Natural killer cell (primary cell): ENCODE measurements at places on chromosomes 11 and 22. TPM values are rescaled to one million over a fixed set of nuclear protein-coding genes. Genes with fewer than 3 reads are reported as not detected.
A peak's percentile ranks its signal among the peaks of the same experiment; 100 is the strongest.

DNA sequence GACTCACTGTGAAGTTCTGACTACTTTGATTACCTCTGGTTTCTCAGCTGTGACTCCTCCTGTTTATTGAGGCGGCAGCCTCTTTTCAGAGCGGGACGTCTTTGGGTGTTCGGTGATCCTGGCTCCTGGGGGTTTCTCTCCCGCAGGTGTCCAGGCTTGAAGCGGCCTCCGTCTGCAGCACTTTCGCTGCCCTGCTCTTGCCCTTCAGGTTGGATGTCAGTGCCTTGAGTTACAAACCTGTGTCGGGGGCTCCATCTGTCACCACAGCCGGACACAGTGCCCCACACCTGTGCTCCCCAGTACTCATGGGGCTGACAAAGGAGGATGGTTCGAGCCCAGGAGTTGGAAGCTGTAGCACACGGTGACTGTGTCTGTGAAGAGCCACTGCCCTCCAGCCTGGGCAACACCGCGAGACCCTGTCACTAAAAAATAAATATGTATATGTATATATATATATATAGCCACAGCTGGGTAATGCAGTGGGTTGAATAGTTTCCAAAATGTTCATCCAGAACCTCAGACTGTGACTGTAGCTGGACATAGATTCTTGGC is 104.1 kb downstream of the BRD1 start:
- H3K36me3 ChIP-seq: no peaks in the 10 kb centered on the region
- no peak overlapping the region for H3K27ac ChIP-seq
- peaks cover 22% of the 10 kb centered on the region for H3K27me3 ChIP-seq
- H3K4me3 ChIP-seq: no peak overlapping the region
- H3K4me1 ChIP-seq: peaks cover 17% of the 10 kb centered on the region
- no peak for DNase-seq

MOGAT2 gene
- not detected for total RNA-seq

DNA sequence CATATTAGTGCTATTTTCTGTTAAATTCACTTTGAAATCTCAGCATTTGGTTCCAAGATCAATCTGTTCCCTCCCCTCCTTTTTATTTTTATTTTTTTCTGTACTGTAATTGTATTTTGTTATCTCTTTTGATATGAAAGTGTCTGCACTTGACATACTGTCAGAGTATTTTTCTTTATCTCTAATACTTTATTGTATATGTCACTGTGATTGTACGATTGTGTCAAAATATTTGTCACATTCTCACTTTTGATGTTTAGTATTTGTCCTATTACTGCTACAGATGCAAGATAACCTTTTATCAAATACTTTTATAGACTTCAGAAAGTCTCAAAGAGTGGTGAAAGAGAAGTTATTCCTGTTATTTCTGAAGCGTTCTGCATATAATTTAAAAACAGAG is 323.5 kb downstream of the JRKL start:
- H3K27ac ChIP-seq: no peak overlapping the region
- H3K4me1 ChIP-seq: no peaks in the 10 kb centered on the region
- H3K27me3 ChIP-seq: no peaks in the 10 kb centered on the region
- H3K36me3 ChIP-seq: no peaks in the 10 kb centered on the region
- H3K4me3 ChIP-seq: no peak overlapping the region
- DNase-seq: no peak

DNA sequence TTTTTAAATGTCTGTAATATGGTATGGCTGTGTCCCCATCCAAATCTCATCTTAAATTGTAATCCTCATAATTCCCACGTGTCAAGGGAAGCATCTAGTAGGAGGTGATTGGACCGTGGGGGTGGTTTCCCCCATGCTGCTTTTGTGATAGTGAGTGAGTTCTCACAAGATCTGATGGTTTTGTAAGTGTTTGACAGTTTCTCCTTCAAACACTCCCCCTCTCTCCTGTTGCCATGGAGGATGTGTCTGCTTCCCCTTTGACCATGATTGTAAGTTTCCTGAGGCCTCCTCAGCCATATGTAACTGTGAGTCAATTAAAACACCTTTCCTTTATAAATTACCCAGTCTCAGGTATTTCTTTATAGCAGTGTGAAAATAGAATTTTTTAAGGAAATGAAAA is 31.1 kb upstream of the CD44 start:
- peaks cover 36% of the 10 kb centered on the region for H3K4me1 ChIP-seq
- H3K4me3 ChIP-seq: no peak overlapping the region
- H3K36me3 ChIP-seq: no peaks in the 10 kb centered on the region
- no peak overlapping the region for H3K27ac ChIP-seq
- no peaks in the 10 kb centered on the region for H3K27me3 ChIP-seq

FIBP gene
- 36.5 TPM for total RNA-seq

DNA sequence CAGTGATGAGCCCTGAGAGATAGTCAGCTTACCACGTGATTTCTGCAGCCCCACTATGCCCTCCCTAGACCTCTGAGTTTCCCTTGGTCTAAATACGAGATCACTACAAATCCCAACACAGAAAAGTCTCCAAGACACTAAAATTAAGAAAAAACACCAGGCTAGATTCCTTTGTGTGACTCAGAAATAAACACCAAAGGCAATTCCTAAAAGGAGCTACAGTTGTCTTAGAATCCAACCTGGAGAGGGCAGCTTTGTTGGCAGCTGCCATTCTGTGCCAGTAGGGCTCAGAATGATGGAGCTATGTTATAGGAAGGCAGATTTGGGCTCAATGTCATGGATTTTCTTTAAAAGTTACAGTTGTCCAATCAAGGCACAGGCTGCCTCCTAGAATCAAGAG is 37.1 kb upstream of the HMGXB4 start:
- no peaks in the 10 kb centered on the region for H3K36me3 ChIP-seq
- H3K4me1 ChIP-seq: no peaks in the 10 kb centered on the region
- DNase-seq: no peak
- no peak overlapping the region for H3K4me3 ChIP-seq
- no peak overlapping the region for H3K27ac ChIP-seq
- no peaks in the 10 kb centered on the region for H3K27me3 ChIP-seq

NRIP3 gene
- total RNA-seq: 2.3 TPM

DNA sequence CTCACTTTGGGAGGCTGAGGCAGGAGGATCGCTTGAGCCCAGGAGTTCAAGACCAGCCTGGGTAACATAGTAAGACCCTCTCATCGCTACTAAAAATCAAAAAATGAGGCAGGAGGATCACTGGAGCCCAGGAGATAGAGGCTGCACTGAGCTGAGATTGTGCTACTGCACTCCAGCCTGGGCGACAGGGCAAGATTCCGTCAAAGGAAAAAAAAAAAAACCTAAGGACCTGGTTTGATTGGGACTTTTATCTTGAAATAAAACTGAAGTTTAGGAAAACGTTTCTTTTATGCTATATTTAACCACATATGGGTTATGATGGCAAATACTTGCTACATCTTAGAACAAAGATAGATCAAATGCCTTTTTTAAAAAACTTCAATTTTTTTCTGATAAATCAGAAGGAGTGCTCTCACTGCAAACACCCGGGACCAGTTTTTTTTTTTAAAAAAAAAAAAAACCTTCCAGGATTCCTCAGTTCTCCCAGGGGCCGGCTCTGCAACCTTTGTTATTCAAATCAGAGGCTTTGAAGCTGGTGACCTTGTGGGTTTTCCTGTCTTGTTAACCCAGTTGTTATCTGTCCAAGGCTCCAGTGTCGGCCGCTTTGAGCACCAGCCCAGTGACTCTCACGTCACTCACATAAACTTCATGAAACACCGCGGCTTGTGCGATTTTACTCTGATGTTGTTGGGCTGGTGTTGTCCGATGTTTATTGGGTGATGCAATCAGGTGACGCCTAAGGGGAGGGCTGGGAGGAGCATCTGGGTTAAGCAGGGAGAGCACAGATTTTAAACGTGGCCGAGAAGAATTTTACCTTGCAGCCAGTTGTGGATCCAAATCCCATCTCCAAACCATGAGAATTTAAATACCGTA is 24.7 kb upstream of the SLC22A12 start:
- no peak overlapping the region for H3K27ac ChIP-seq
- H3K27me3 ChIP-seq: no peaks in the 10 kb centered on the region
- peak; percentile 55 for DNase-seq
- H3K4me3 ChIP-seq: no peak overlapping the region
- no peaks in the 10 kb centered on the region for H3K4me1 ChIP-seq

TRIM51 gene
- total RNA-seq: 8.5 TPM

WEE1 gene
- total RNA-seq: 19.0 TPM

GRCh38 chr22:48600681-48601080 is 1227.0 kb downstream of the BRD1 start:
- no peaks in the 10 kb centered on the region for H3K4me1 ChIP-seq
- H3K36me3 ChIP-seq: no peaks in the 10 kb centered on the region
- no peak overlapping the region for H3K4me3 ChIP-seq
- DNase-seq: no peak

DNA sequence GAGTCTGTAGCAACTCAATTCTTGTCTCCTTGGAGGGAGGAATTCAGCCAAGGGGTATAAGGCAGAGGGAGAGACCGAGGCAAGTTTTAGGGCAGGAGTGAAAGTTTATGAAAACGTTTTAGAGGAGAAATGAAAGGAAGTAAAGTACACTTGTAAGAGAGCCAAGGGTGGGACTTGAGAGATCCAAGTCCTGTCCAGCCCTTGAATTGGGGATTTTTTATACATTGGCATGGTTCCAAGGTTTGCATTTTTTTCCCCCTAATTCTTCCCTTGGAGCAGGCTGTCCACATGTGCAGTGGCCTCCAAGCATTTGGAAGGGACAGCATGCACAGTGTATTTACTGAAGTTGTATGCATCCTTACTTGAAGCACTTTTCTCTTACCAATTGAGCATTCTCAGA is 192.1 kb downstream of the LUZP2 start:
- H3K4me1 ChIP-seq: no peaks in the 10 kb centered on the region
- no peak for DNase-seq
- no peak overlapping the region for H3K4me3 ChIP-seq
- no peaks in the 10 kb centered on the region for H3K27me3 ChIP-seq
- no peaks in the 10 kb centered on the region for H3K36me3 ChIP-seq

ENTHD1 gene
- total RNA-seq: not detected

KCTD14 gene
- 0.32 TPM for total RNA-seq

MRGPRF gene
- not detected for total RNA-seq

- peak overlapping the region; percentile 46 for H3K4me3 ChIP-seq
- no peak overlapping the region for H3K27ac ChIP-seq
- no peaks in the 10 kb centered on the region for H3K36me3 ChIP-seq
Observed at GRCh38 chr22:29306835-29307595, 565 bp downstream of the GAS2L1 start.

- peaks cover 13% of the 10 kb centered on the region for H3K36me3 ChIP-seq
- no peak overlapping the region for H3K4me3 ChIP-seq
- no peak overlapping the region for H3K27ac ChIP-seq
- H3K27me3 ChIP-seq: no peaks in the 10 kb centered on the region
- DNase-seq: no peak
Observed at GRCh38 chr22:38213319-38213989, 11.7 kb downstream of the MAFF start.

- H3K27me3 ChIP-seq: no peaks in the 10 kb centered on the region
- H3K36me3 ChIP-seq: no peaks in the 10 kb centered on the region
- H3K4me1 ChIP-seq: peaks cover 21% of the 10 kb centered on the region
- no peak overlapping the region for H3K4me3 ChIP-seq
- H3K27ac ChIP-seq: no peak overlapping the region
Observed at GRCh38 chr11:35009944-35010342, 93.5 kb downstream of the PDHX start.

- DNase-seq: no peak
- no peak overlapping the region for H3K27ac ChIP-seq
- no peaks in the 10 kb centered on the region for H3K27me3 ChIP-seq
- peaks cover 24% of the 10 kb centered on the region for H3K4me1 ChIP-seq
- no peaks in the 10 kb centered on the region for H3K36me3 ChIP-seq
- no peak overlapping the region for H3K4me3 ChIP-seq
Observed at GRCh38 chr22:29166180-29166579, 39.5 kb upstream of the EMID1 start.

TXN2 gene
- 45.4 TPM for total RNA-seq

DNA sequence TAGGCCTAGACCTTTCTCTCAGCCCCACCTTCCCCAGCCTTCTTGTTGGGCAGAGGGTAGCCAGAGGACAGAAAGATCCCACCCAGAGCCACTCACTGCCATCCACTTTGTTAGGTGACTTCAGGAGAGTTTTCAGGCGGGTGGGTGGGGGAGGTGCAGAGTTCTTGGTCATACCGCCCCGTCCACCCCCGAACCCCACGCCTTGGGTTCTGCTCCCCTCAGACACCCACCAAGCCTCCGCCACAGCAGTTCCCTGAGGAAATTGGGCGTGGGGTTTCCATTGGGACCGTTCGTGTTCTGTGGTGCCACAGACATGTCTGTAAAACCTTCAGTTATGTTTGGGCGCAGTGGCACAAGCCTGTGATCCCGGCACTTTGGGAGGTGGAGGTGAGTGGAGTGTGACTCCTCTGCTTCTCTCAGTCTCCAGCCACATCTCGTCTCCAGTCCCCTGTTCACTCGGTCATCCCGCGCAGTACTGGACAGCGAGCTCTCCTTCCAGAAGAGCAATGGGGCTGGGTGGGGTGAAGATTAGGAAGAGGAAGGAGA is 1.5 kb downstream of the MIF start:
- H3K27me3 ChIP-seq: no peaks in the 10 kb centered on the region
- no peak overlapping the region for H3K27ac ChIP-seq
- H3K4me1 ChIP-seq: peaks cover 23% of the 10 kb centered on the region
- peak overlapping the region; percentile 88 for H3K4me3 ChIP-seq
- peaks cover 12% of the 10 kb centered on the region for H3K36me3 ChIP-seq
- no peak for DNase-seq

GRCh38 chr11:35488117-35488516 is 37.3 kb downstream of the PAMR1 start:
- peaks cover 3% of the 10 kb centered on the region for H3K27me3 ChIP-seq
- H3K27ac ChIP-seq: no peak overlapping the region

UCP2 gene
- 562 TPM for total RNA-seq

OR4D5 gene
- not detected for total RNA-seq

- H3K27me3 ChIP-seq: no peaks in the 10 kb centered on the region
- DNase-seq: no peak
- H3K4me1 ChIP-seq: no peaks in the 10 kb centered on the region
- no peak overlapping the region for H3K27ac ChIP-seq
- H3K36me3 ChIP-seq: no peaks in the 10 kb centered on the region
Observed at GRCh38 chr11:44831605-44832394, 105.0 kb downstream of the TSPAN18 start.

GRCh38 chr22:28909375-28909774 is 26.0 kb downstream of the ZNRF3 start:
- no peaks in the 10 kb centered on the region for H3K27me3 ChIP-seq
- no peaks in the 10 kb centered on the region for H3K36me3 ChIP-seq
- no peaks in the 10 kb centered on the region for H3K4me1 ChIP-seq
- no peak overlapping the region for H3K4me3 ChIP-seq

GRCh38 chr11:71454470-71455113 is 1.6 kb downstream of the NADSYN1 start:
- no peak overlapping the region for H3K4me3 ChIP-seq
- no peak for DNase-seq
- no peak overlapping the region for H3K27ac ChIP-seq
- H3K4me1 ChIP-seq: peaks cover 29% of the 10 kb centered on the region

GRCh38 chr11:8097926-8098325 is 16.9 kb downstream of the TUB start:
- H3K4me1 ChIP-seq: no peaks in the 10 kb centered on the region
- no peak overlapping the region for H3K27ac ChIP-seq
- H3K27me3 ChIP-seq: no peaks in the 10 kb centered on the region
- H3K36me3 ChIP-seq: no peaks in the 10 kb centered on the region
